ENCODE measurements at places on chromosomes 12 and 14.

- DNase-seq = no peak
These were observed 9.5 kb downstream of the RITA1 start for GRCh38 chr12:113194971-113195391.

DNA sequence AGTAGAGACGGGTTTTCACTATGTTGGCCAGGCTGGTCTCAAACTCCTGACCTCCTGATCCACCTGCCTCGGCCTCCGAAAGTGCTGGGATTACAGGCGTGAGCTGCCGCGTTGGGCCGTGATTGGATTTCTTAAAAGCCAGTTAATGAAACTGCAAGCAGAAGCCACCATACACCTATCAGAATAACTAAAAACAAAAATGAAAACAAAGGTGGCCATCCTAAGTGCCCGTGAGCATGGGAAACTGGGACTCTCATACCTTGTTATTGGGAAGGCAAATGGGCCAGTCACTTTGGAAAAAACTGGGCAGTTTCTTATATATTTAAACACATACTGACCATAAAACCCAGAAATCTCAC lies 7.7 kb upstream of the TCTN1 start:
- no peak for DNase-seq

DNA sequence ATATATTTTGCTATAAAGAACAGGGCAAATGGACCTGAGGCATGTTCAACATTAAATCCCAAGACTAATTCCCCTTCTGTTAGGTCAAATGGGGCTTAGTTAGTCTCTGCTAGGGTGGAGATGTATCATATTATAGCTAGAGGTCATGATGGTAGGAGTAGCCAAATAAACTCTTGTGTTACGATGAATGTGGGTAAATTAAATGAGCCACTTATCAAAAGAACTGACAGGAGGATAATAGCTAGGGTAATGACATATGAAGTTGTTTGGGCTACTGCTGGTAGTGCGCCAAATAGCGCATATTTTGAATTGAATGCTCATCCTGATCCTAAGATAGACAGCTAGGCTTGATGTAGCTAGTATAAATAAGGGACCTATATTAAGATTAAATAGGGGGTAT lies 445.0 kb downstream of the GXYLT1 start:
- no peak for DNase-seq

GRCh38 chr14:47917344-47917954 lies 242.0 kb upstream of the MDGA2 start:
- DNase-seq = no peak

DNA sequence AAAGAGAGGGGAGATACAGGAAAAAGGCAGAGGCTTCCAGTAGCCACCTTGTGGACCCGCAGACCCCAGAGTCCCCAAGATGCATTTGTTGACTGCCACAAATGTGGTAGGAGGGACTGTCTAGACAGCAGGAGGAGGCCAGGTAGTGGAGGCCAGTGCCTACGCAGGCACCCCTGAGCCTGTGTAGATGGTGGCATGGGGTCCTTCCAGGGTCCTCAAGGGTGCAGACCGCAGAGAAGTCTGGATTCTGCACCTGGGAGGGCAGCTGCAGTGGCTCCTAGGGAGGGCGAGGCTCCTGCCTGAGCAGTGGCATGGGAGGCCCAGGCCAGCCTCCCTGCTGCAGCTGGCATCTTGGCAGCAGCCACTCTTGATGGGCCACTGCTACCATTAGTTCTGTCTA lies 119.7 kb downstream of the NTS start:
- no peak for DNase-seq

Measured in T follicular helper cell (primary cell).